Brain (organoid and tissue), 16 donors: ENCODE measurements at places on chromosomes 4 and X.

- DNase-seq: peak; percentile 38
These were observed 1.1 kb downstream of the TMEM35A start for GRCh38 chrX:101079736-101080270.

- DNase-seq: no peak
These were observed 1.6 kb downstream of the FAT4 start for GRCh38 chr4:125316401-125316790.

DNA sequence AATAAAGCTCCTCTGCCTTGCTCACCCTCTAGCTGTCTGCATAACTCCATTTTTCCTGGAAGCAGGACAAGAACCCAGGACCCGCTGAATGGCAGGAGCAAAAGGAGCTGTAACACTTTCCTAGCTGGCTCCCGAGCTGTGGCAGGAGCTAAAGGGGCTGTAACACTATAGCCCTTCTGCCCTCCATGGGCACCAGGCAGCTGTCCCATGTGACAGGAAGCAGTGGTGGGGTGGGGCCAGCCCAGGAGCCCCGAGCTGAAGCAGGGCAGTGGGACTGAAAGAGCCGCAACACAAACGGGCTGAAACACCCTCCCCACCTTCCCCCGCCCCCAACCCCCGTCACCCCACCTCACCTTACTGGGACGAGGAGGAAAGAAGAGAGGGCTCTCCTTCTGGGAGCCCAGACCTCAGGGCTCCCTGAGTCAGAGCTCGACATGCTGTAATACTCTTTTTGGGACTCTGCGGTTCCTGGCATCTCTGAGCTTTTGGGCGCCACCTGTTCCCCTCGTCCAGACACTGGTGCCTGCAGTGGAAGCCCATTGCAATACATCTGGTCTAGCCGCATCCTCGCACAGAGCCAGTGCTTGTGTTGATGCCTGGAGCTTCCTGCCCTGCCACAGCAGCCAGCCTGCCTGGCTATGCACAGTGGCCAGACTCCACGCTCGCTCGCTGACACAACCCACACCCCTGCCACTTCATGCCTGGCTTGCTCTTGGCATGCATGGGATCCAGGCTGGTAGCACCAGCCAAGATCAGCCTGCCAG lies 39.4 kb downstream of the PPM1K start:
- no peak for DNase-seq

DNA sequence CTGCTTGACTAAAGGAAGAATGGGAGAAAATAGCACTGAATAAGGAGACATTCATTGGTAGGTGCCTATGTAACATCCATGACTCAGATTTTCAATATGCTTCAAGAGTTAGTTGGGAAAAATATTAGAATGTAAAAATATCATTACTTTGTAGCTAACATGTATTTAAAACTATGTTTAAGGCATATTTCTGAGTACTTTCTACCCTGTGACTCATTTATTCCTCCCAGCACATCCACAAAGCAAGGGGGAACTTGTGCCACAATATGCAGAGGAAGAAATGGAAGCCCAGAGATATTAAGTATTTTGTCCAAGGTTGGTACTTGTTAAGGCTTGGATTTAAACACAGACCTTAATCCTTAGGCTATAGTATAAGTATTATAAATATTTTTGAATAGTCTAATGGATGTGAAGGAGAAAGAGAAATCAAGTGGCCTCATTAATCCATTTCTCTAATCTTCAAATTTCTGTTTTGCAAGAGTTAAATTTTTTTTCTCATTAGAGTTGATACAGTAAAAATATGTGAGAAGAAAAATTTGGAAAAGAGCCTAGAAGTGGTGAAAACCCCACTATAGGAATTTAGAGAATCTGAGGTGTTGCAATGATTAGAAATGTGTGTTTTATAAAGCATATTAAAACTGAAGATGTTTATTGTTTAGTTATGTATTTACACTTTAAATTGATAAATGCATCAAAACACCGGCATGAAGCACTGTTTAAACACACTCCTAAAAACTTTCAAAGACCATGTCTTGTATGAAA lies 149.3 kb upstream of the GYPA start:
- DNase-seq: no peak

DNA sequence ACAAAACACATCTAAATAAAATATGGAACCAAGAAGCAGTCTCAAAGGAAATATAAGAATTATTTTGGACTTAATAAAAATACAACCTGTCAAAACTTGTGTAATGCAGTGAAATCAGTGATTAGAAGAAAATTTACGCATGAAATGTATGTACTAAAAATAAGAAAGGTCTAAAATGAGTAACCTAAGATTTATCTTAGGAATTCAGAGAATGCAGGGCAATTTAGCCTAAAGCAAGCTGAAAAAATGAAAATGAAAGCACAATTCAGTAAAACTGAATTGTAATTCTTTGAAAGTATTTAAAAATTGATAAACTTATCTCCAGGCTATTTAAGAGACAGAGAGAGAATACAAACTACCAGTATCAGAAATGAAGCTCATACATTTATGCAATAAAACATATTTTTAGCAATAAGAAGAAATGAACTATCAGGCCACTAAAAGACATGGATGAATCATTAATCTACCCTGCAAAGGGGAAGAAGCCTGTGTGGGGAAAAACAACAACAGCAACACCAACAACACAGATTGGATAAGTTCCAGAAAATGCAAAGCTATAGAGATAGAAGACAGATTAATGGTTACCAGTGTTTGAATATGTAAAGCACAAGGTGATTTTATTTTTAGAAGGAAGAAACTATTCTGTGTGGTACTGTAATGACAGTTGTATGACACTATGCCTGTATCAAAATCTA lies 442.0 kb upstream of the ADGRL3 start:
- DNase-seq: no peak

DNA sequence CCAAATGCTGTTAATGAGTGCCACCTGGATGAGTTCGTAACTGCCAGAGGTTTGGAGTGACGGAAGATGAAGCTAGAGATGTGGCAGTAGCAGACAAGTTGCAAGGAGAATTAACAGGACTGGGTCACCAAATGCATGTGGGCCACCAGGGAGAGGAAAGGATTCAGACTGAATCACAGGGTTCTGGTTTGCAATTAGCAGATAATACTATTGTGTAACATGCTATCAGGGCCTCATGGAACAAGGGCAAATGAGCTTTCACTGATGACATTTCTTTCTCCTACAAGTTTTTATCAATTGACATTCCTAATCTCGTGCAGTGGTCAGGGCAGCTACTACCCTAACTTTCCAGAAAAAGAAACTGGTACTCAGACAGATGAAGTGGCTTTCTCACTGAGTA lies 21.4 kb downstream of the GAB3 start:
- DNase-seq: no peak

GRCh38 chr4:55931833-55932232 lies 16.9 kb upstream of the CEP135 start:
- no peak for DNase-seq

DNA sequence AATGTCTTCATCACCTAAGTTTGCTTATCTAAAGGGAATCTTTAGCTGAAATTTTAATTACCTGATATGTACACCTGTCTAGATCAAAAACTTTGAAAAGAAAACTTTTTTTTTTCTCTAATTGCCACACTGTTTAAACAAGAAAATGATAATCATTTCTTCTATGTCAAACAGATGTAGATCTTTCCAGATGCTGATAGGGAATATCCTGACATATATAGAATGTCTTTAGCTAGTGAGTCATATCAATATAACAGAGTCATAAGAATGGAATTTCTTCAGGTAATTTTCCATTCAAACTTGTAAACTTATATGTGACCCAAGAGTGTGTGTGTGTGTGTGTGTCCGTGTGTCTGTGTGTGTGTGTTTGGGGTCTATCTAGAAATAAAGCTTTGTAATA lies 271.9 kb downstream of the GPM6A start:
- no peak for DNase-seq

GRCh38 chrX:29666366-29666765 lies 549.0 kb upstream of the MAGEB2 start:
- DNase-seq: no peak

DNA sequence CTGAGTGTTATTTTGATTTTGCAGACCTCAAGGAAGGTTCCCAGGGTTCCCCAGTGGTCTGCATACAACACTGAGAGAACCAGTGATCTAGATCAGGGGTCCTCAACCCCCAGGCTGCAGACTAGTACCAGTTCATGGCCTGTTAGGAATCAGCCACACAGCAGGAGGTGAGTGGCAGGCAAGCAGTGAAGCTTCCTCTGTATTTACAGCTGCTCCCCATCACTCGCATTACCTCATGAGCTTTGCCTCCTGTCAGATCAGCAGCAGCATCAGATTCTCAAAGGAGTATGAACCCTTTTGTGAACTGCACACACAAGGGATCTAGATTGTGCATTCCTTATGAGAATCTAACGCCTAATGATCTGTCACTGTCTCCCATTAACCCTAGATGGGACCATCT lies 28.5 kb downstream of the EDNRA start:
- DNase-seq: no peak

DNA sequence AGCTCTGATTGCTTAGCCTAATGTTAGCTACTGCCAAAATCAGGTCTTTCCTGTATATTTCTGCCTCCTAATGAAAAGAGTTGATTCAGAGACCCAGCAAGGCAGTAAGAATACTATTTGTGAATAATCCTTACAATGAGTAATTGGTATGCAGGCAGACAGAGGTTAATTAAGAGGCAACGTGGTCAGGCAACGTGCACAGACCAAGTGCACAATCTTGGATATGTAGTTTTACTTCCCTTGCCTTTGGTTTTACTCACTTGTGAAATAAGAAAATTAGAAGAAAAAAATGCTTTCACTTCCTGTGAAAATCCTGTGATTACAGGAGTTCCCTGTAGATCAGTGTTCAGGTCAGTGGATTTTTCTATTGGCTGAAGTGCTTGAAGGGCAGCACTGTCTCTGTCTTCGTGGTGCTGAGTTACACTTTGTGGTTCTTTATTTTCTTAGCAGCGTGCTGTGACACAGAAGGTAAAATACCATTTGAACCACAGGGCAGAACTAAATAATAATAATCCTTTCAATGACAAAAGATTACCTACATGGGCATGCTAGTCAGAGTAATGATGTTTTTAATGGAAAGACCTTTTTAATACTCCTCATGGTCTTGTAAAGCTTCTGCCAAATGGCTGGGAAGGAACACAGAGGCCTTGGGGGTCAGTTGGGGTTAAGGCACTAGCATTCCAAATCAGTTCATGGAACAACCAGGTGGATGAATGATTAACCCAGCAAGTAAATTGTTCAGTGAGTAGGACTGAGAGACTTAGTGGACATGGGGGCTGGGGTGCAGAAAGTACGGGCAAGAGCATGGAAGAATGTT lies 430.9 kb downstream of the MAPK10 start:
- no peak for DNase-seq

- DNase-seq: no peak
These were observed 438.9 kb downstream of the GRXCR1 start for GRCh38 chr4:43331226-43332051.

DNA sequence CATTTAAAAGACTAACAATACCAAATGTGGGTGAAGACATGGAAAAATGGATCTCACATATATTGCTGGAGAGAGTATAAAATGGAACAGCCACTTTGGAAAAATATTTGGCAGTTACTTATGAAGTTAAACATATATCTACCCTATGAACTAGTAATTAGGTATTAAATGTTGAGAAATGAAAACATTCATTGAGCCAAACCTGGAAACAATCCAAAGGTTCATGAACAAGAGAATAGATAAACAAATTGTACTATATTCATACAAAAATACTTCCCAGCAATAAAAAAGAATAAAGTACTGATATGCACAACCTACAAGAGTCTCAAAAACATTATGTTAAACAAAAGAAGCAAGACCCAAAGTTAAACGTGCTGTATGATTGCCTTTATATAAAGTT lies 4.0 kb upstream of the EGF start:
- no peak for DNase-seq

DNA sequence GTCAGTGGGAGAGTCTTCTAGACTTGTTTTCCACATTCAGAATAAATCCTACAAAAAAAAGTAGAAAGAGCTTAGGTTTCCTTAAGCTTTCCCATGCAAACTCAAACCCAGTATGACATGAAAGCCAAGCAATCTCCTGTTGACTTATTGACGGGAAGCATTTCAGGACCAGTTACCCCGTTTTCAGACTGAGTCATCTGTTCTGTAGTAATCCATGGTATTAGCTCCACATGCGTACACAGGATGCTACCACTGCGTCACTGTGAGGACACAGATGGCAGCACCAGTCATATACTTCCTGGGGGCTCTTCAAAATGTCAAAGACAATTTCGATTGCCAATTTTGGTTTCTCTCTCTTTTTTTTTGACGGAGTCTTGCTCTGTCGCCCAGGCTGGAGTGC lies 224.9 kb upstream of the MAD2L1 start:
- no peak for DNase-seq

GRCh38 chr4:102388611-102389010 lies 43.3 kb upstream of the SLC39A8 start:
- no peak for DNase-seq

DNA sequence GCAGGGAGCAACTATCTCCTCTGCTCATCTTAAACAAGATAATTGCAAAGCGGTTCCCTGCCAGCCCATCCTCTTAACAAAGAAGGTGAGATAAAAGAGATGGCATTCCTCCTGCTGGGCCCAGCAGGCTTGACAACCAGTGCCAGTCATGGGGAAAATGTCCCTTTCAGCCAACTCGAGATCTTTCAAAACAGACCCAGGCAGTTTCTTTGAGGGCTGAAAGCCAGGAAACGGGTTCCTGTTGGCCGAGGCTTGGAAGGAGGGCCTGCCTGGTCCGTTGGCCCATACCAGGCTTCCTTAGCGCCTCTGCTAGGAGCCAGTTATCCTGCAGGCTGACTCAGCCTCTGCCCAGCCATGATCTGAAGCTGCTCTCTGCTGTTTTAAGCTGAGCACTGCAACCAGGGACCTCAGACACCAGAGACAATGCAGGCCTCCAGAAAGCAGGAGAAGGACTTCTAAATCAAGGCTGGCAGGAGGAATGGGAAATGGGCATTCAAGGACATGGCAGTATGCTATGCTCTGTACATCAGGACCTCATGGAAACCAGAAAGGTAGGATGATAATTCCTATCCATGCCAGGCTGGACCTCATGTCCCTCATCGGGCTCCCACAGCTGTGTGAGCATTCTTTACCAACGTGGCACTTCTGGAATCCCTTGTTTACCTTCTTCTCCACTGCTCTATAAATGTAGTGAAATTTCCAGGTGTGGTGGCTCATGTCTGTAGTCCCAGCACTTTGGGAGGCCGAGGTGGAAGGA lies 42.4 kb upstream of the SLC2A9 start:
- peak; percentile 85 for DNase-seq

- DNase-seq: peak; percentile 36
These were observed 8.2 kb downstream of the PRRG3 start for GRCh38 chrX:151703487-151703886.

DNA sequence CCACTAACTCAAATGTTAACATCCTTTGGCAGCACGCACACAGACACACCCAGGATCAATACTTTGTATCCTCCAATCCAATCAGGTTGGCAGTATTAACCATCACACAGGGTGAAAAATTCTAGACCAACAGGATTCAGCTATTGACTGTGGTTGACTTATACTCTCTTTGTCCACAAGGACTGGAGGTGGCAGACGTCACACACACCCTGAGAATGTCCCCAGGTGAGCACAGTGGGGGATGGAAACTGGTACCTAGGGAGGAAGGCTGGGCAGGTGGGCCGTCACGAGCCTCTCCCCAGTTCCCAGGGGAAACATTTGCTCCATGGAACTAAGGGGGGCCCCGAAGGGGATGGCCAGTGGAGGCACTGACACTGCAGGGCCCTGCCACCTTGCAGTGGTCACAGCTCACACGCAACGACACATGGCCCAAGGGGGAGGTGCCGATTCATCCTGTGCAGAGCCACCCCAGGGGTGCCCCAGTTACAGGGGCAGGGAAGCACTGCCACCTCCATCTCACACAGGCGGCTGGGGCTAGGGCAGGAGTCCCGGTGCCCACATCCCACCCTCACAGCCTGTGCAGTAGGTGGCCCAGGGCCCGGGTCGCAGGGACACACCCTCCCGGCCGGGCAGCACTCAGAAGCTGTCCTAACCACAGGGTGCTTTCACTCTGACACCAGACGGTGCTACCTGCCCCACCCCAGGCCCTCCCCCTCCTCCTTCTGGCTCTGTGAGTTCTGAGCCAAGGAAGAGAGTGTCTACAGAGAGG lies 17.4 kb downstream of the ZFYVE28 start:
- no peak for DNase-seq
